ENCODE measurements at places on chromosomes 2 and 18.

- no peak for DNase-seq
These were observed 171.2 kb downstream of the SP3 start for GRCh38 chr2:173793709-173794565.

- DNase-seq, result no peak
These were observed 1.1 kb downstream of the ITGAV start for GRCh38 chr2:186590759-186591505.

GRCh38 chr2:162258686-162259085 is 15.4 kb upstream of the FAP start:
- no peak for DNase-seq

DNA sequence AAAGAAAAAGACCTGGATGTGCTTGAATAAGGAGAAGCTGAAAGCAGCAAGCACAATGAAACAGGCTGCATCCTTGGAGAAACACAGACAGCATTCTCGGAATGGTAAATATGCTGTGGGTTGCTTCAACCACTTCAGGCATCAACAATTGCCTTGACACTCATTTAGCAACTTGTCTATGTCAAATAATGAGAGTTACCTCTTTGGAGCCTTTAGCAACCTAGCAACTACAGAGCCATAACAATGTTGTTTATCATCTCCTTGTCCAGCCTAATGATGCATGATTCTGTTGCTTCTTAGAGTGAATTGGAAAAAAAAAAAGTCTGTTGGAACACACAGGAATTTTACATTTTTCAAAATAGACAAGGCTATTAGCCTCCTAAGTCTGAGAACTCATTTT is 410.6 kb downstream of the PIK3C3 start:
- no peak for DNase-seq

GRCh38 chr2:20130821-20131645 is 79.6 kb upstream of the LAPTM4A start:
- DNase-seq, result no peak

DNA sequence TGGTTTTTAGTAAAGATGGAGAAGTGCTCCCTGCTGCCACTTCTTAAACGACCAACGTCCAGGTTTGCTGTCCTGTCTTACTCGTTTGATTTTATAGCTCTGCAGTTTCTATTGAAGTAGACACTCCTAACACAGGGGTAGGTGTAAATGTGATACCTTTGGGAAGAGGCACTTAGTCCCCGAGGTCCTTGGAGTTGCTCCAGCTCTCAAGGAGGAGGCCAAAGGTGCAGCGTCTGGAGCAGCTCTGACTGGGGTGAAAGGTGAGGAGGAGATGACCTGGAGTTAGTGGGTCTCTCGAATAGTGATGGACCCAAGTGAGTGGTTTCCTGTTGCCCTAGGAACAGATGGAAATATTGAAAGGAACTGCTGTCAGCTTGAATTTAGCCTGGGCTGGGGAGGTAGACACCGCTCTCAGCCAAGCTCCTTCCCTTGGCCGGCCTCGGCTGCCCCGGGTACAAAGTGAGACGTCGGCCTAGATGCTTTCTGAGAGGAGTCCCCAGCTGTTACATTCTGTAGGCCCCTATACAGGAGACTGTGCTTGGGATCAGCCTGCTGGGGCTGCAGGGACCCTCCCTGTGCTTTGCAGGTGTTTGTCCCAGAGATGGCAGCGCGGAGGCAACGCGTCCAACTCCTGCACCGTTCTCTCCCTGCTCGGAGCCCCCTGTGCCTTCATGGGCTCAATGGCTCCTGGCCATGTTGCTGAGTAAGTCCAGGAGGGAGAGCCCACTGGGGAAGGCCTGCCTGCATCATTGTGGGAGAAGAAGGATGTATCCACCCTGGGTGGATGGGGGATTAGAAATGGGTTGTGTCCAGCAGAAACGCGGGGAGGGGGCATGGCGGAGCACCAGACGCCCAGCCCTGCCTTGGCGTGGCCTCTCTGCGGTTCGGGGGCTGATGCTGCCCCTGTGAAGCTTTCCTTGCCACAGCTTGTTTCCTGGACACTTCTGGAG is 5.4 kb downstream of the KHK start:
- no peak for DNase-seq

- DNase-seq, result no peak
These were observed 63.6 kb downstream of the TNP1 start for GRCh38 chr2:216796115-216796840.

GRCh38 chr2:1283871-1284270 is 129.4 kb upstream of the TPO start:
- DNase-seq, result no peak

DNA sequence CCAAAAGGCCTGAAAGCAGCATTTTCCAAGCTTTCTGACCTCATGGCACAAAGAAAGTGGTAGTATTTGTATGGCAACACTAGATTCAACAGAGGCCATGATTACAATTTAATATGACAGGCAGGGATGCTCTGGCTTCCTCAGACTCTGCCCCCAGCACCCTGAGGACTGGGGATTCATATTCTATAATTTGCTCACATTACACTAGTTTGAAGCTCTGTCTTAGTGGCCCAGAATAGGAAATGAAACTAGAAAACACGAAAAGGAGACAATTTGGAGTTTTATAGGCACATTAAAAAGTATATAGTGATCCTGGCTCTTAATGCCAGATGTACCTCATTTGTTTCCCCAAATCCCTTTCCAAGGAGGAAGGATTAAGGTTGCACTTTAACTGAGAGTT is 173.0 kb upstream of the STK17B start:
- no peak for DNase-seq

GRCh38 chr2:75459565-75460310 is 101.0 kb downstream of the EVA1A start:
- DNase-seq, result no peak

GRCh38 chr2:12705230-12705629 is 11.5 kb upstream of the TRIB2 start:
- DNase-seq, result no peak

DNA sequence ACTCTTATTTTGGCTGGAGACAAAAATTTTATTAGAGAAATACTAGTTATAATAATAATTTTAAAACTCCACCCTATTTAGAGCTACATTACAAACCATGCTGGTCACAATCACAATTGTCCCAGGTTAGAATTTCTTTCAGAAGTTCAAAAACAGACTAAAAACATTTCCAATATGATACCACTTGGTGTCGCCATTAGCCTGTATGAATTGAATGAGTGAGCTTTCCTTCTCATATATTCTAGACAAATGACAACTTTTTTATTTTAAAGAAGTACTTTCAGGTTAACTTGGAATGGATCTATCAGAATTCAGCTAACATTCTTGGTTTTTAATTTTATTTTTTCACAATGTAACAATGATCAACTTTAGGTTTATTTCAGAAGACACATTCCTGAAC is 48.0 kb downstream of the SERPINB8 start:
- no peak for DNase-seq

- no peak for DNase-seq
These were observed 101.4 kb downstream of the PTRHD1 start for GRCh38 chr2:24691806-24692205.

GRCh38 chr2:222819722-222820333 is 41.0 kb upstream of the ACSL3 start:
- no peak for DNase-seq

GRCh38 chr2:69036926-69037325 is 23.9 kb downstream of the ANTXR1 start:
- DNase-seq, result no peak

- DNase-seq, result no peak
These were observed 54.3 kb downstream of the TMX3 start for GRCh38 chr18:68660354-68661183.

- DNase-seq, result no peak
These were observed 150.7 kb downstream of the COL4A4 start for GRCh38 chr2:227013330-227013729.

DNA sequence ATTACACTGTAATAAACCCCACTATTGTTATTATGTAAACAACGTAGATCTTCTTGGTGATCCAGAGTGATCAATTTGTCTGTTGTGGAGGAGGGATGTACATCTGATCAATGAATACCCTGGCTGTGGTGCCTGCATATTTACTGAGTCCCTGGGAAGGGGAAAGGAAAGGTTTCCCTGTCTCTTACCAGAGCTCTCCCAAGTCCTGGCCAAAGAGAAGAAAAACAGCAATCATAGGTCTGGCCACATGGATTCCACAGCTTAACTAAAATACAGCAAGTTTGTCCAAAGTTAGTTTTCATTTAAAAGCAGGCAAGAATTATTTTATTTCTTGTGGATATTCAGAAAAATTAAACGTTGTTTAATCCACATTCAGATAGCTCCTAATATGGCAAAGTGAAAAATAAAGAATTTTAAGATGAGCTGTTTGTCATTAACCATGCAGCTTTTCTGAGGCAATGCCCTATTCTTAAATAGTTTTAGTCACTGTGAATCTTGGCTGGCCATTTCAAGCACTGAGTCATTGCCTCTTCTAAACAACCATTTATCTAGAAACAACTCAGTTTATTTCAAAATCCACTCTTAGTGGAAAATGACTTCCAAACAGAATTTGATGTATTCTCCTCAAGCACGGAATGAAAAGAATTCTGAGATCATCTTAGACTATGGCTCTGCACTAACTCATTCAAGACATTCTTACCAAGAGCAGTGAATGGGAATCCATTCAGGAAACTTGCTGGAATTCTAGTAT is 1004.4 kb upstream of the CDH2 start:
- no peak for DNase-seq

DNA sequence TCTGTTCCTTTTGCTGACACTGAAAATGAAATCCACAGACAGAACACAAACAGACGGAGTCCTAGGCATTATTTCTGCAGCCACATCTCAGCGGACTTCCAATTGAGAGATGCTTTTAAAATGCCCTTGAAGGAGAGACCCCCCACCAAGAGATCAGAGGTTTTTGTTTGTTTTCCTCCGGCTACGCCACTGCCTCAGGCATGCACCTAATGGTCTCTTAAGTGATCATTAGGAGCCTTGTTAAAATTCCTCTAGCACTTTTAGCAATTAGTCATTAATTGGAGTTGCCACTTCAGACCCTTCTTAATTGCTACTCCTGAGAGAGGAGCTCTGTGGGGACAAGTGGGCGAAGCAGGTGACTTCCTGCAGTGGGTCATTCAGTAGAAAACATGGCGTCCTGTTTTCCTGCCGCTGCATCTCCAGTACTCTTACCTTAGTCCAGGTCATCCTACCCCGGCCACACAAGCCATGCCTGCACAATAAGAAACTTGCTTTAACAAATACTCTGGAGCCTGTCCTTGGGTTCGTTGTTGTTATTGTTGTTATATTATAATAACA is 257.7 kb upstream of the CHAC2 start:
- DNase-seq, result no peak

GRCh38 chr18:56569416-56569815 is 69.0 kb downstream of the TXNL1 start:
- no peak for DNase-seq
